ENCODE measurements at places on chromosomes 7 and 10.

DNA sequence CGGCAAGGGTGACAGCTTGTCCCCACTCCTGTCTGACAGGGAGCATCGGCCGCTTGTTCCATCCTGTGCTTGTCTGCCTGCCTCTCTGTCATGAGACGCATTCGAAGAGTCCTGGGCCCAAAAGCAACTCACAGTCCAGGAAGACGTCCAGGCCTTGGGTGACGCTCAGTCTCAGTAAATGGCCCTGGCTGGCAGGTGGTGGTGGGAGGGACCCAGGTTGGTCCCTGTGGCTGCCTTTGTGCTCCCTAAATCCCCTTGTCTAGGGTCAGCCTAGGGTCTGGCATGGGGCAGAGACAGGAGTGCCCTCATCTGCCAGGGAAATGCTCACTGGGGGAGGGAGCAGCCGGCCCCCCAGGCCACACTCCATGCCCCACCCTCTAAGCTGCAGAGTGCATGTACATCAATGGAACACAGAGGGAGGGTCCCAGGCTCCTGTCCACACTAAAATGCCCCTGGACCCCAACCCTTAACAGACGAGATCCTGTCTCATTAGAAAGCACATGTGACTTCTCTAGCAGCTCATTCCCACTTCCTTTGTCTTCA is 295.2 kb upstream of the ZNF32 start:
- no peak for DNase-seq

DNA sequence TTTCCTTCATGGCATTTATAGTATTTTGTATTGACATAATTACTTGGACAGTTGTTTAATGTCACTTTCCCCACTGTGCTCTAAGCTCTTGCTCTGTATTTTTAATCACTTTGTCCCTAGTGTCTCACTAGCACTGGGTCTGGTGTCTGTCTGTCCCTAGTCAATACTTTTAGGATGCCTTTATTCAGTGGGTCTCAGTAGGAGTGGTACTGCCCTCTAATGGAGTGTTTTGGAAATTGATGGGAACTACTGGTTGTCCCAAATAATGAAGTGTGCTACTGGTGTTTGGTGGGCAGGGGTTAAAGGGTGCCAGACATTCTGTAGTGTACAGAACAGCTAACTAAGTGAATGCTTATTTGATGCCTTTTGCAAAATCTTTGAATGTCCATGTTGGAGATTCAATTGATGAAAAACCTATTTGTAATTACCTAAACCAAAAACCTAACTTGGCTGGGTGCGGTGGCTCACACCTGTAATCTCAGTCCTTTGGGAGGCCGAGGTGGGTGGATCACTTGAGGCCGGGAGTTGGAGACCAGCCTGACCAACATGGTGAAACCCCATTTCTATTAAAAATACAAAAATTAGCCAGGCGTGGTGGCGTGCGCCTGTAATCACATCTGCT is 33.3 kb downstream of the CDK14 start:
- no peak for DNase-seq

- DNase-seq: no peak
Observed at GRCh38 chr7:47577321-47577919, 4.5 kb downstream of the TNS3 start.

- no peak for DNase-seq
Observed at GRCh38 chr10:77310288-77310840, 327.2 kb downstream of the KCNMA1 start.

DNA sequence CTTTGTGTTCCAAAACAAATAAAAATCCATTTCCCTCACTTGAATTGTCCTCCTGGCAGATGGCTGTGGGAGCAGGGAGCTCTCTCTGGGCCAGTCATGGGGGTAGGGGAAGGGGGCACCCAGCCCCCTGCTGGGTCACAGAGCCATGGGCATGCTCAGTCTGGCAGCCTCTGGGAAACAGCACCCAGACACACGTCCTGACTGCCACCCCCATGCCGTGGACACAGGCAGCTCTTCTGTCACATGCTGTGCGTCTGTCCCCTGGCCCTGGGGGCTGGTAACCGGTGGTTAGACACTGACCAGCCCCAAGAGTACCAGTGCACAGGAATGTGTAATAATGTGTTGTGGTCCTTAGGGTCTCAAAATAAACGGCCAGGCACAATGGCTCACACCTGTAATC is 47.0 kb downstream of the RASGEF1A start:
- no peak for DNase-seq

Data from omental fat pad (tissue), 4 donors.